Muscle of back (tissue), 13 donors: ENCODE measurements at places on chromosomes 12 and 14.

GRCh38 chr14:94412671-94413638 lies 24.6 kb upstream of the SERPINA1 start:
- DNase-seq, result no peak

DNA sequence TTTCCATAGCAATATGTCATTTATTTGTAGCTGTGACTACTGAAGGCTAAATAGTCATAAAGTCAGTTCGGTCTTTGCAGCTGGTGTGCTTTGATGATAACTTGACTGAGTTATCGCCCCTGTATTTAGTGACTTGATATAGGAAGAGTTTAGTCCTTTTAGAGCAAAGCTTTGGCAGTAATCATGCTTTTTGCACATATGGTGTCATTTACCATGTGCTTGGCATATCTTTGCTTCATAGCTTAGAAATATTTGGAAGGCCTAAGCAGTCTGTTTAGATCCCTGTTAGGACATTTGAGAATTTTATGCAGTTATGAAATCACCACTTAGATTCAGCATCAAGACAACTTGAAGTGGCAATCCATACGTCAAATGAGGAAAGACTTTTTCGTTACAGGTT lies 31.6 kb downstream of the POLR3B start:
- DNase-seq, result peak; percentile 42

DNA sequence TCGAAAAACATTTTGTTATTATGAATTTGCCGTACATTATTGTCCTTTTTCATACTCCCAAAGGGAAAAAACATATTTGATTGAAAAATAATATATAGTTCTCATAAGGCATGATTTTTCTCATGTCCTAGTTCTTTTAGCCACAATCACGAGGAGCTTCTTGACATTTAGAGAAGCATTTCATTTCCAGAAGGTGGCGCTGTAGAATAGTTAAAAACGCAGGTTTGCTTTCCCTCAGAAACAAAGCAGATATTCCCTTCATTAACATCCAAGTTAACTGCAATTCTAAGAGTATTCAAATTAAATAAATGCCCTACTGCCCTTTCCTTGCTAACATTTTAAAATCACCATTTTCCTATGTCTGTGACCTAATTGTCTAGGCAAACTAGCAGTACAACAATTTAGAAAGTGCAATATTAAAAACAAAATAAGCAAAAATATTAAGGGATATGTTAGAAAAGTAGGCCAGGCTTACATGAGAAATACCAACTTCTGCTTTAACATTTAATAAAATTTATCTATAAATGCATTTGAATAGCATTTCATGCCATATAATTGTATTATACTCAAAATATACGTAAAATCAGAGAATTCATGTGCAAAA lies 10.9 kb upstream of the PIK3C2G start:
- DNase-seq, result peak; percentile 89

GRCh38 chr12:51171884-51172514 lies 936 bp downstream of the TFCP2 start:
- DNase-seq, result no peak

DNA sequence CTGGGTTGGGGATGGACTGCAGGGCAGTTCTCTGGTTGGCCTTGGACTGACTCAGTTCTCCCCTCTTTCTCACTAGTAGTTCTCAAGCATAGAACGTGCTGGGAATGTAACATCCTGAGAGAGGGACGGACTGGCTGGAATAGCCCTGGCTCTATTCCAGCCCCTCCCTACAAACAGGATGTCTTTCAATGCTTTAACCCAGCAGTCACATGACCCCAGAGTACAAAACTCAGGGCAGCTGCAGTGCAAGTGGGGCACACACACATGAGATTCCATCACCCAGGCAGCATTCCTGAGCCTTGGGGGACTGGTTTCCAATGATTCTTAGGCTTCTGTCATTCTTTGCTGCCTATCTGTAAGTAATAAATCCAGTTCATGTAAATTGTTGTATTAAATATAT lies 1.6 kb upstream of the ACOT6 start:
- DNase-seq, result peak; percentile 14

DNA sequence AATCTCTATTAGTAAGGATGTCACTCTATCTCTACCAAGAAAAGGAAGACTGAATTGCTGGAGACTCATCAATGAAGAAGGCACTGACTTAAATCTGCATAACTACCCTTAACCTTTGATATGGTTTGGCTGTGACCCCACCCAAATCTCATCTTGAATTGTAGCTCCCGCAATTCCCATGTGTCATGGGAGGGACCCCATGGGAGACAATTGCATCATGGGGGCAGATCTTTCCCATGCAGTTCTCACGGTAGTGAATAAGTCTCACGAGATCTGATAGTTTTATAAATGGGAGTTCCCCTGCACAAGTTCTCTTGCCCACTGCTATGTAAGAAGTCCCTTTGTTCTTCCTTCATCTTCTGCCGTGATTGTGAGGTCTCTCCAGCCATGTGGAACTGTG lies 73.4 kb upstream of the PPM1H start:
- DNase-seq, result no peak

GRCh38 chr12:79200176-79200575 lies 335.6 kb downstream of the SYT1 start:
- no peak for DNase-seq

- no peak for DNase-seq
Measured at GRCh38 chr12:24038211-24038997, 88.9 kb upstream of the SOX5 start.

DNA sequence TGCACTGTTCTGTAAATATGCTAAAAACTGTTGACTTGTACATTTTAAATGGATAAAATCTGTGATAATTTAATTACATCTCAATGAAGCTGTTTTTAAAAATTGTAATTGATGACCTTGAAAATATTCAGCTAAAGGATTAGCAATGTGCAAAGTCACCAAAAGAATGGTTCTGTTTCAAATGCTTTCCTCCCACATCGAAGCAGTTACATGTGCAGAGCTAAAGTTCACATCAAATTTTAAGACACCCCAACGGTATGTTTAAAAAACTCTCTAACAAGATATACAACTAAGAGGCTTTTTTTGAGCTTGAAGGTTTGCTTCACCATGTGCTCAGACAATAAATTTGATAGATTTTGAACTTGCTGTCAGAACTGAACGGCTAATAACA lies 114.6 kb upstream of the KRAS start:
- no peak for DNase-seq

DNA sequence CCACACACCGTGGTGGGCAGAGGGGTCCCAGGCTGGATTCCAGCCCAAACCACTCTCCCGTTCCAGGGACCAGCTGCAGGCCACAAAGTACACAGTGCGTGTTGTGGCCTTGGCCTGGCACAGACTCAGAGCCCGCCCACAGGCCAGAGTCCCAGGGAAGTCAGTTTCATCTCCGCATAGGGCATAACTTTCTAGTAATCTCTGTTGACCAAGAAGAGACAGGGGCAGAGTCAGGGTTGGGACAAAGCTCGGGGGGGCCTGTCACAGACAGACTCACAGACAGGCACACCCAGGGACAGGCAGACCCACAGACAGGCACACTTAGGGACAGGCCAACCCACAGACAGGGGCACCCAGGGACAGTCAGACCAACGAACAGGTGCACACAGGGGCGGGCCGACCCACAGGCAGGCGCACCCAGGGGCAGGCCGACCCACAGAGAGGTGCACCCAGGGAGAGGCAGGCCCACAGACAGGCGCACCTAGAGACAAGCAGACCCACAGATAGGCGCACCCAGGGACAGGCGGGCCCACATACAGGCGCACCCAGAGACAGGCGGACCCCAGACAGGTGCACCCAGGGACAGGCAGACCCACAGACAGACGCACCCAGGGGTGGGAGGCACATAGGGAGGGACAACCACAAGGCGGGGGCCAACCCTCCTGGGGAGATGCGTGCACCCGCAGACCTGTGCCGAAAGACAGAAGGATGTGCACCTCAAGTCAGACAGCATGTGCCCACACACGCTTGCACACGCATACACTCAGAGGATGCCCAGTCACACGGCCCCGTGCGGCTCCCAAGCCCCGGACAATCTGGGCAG lies 323.3 kb upstream of the RTL1 start:
- DNase-seq, result no peak

GRCh38 chr14:105487449-105487985 lies 831 bp downstream of the CRIP1 start:
- DNase-seq, result no peak

DNA sequence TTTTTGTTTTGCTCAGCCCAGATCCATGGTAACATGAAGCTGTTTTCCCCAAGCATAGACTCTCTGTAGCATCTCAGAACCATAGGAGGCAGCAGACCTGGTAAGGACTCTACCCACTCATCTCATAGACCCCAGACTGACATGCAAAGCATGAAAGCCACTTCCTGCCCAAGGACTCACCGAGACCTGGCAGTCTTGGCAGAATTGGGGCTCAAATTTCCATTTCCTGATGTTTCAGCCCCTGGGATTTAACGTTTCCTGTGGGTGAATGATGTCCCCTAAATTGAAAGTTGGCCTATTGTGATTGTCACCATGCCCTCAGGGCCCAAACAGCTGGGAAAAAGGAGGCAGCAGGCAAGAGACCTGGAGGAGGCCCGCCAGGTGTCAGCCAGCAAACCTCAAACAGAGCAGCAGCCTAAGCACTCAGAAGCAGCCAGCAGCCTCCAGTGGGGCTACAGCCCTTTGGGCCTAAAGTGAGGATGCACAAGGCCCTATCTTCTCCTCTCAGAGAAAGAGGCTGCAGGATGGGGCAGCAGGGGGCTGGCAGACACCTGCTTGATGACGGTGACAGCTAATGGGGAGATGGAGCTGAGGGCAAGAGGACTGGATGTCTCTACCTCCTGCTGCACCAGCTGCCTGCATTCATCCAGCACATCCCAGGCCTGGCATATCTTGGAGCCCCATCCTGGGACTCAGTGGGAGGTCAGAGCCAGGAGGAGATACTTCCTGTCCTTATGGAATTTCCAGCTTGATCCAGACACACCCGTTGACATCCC lies 8.5 kb downstream of the KRT85 start:
- no peak for DNase-seq

GRCh38 chr14:62934439-62934838 lies 110.8 kb downstream of the KCNH5 start:
- no peak for DNase-seq

DNA sequence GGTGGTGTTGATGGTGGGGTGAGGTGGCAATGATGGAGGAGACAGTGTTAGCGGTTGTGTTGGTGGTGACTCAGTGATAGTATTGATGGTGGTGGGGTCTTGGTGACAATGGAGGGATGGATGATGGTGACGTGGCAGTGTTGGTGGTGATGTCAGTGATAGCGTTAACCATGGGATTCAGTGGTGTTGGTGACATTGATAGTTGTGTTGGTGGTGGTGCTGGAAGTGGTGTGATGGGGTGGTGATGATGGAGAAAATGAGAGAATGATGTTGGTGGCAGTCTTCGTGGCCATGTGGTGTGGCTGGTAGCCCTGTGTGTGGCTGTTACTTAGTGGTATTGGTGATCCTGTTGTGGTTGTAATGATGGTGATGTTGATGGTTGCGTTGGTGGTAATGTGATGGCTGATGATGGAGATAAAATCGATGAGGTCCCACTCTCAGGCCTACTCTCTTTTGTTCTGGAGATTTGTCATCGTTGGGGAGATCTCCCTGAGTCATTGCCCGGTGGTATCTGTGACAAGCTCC lies 2.6 kb downstream of the DTX1 start:
- no peak for DNase-seq

DNA sequence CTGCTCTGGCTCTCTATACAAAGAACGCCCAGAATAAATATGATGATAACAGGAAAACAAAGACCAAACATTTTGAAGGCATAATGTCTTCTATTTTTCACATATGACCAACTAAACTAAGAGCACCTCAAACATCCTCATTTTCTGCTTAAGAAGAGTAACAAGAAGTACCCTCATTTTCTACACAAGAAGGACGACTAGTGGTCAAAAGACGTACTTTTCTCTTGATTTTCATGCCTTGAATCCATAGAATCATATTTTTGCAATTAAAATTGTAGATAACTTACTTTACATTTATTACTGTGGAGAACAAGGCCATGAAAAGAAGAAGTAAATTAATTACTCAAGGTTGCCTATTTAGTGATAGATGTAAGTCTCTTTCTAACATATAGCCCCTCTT lies 358.6 kb downstream of the DUSP6 start:
- peak; percentile 45 for DNase-seq

DNA sequence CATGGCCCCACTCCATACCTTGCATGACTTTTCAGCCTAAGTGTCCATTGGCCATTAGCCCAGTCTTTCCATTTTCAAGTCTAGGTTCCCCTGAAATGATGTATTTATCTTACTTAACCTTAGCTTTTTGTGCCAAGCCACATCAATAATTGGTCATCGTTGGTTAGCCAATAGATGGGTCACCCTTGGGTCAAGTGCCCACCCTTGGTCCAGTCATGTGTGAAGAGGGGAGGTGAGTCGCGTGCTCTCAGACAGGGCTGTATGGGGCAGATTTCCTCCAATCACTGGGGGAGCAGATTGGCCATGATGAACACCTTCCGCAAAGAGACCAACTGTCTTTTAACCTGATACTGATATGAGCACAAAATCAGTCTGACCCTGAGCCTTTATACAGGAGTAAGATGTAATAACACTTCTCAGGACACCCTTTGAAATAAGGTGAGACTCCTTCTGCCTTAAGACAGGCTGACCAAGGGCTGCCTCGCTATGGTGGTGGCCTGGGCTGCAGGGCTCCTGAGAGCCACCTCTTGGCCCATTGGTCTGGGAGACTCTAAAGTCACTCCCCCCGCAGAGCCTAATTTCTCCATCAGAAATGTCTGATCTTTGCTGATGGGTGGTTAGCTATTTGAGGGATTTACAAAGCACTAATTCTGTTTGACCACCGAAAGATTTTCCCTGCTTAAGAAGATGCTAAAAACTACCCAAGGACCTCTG lies 143.2 kb downstream of the ZFP36L1 start:
- no peak for DNase-seq

DNA sequence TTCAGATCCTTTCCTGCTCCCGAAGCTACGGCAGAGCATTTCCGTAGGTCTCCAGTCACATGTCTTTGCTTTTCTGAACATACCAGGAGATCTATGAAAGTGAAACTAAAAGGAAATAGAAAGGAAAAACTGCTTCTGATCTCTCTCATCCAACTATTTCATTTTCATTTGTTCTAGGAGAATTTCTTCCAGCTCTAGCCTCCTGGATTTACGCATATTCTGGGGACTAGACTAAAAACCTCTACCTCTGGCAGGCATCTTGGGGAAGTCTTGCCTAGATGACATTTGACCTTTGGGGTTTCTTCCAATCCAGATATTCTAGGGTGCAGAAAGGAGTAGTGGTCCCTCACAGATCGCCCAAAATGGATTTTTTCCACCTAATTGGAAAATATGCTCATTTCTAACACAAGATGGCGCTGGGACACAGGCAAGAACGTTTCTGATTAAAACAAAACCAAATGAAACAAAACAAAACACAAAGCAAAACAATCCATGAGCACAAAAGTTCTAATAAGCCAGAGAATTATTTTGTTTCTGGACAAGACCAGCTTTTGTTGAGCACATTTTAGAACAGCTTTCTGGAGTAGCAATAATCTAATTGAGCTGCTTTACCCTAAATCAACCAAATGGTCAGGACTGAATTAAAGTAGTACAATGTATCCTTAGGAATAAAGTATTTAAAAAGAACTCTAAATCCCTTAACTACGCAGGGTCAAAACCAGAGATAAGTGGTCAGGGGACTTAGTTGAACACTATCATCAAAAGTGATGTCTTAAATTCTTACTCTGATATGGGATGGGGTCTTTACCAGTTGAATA lies 12.3 kb upstream of the PARP11 start:
- peak; percentile 92 for DNase-seq
